ENCODE measurements at places on chromosomes 3 and 15.

GRCh38 chr15:68791431-68792283, 29.0 kb downstream of the ANP32A start:
- no peak for DNase-seq

DNA sequence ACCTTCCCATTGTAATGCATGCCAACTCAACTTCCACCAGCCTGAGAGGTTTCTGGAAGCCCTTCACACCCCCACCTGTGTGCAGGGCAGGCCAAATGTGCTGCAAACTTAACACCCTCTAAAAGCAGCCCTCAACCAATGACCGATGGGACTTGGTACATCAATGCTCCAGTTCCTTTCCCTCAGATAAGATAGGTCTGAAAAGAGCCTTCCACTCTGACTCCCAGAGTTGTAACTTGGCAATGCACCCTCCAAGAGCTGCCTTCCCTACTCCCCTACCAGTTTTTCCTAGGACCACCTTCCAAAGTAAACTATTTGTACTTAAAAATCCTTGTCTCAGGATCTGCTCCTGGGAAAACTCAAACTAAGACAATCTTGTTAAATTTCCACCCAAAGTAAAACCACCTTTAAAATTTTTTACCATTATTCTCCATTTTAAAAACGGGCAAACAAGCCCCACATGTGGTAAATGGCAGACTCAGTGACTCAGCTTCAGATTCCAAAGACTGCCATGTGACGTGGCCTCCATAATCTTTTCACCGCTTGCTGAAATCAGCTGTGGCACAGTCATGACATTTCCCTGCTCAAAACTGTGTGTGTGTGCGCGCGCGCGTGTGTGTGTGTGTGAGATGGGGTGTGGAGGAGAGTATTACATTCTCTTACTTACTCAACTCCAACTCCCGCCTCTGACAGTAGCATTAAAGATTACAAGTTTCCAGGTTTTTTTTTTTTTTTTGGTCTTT, 17.2 kb downstream of the RASGRP1 start:
- no peak for DNase-seq

DNA sequence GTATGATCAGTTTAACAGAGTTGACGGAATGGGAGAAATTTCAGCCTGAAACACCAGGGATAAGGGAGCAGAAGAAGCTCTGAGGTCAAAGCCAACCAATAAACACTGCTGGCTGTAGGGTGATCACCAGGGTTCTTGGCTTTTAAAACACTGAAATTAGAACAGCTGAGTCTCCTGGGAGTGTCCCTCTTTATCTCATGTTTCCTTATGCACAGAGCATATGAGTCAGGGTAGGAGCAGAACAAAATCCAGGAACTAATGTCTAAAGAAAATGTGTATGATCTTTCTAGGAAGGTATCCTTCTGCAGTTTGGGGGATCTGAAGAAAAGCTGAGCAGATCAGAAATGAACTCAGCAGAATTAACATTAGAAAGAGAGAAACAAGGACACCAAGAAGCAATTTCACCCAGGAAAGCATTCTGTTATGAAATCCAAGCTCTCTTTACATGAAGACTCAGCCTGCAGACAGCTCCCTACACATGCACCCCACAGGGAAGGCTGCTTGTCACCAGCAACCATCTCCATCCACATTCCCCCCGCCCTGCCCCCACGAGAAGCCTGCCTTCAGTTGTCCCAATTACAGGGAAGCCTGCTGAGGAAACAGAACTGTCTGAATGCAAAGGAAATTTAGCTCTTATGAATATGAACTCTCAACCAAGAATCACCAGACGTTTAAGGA, 469.7 kb downstream of the PDCD6IP start:
- DNase-seq: no peak

DNA sequence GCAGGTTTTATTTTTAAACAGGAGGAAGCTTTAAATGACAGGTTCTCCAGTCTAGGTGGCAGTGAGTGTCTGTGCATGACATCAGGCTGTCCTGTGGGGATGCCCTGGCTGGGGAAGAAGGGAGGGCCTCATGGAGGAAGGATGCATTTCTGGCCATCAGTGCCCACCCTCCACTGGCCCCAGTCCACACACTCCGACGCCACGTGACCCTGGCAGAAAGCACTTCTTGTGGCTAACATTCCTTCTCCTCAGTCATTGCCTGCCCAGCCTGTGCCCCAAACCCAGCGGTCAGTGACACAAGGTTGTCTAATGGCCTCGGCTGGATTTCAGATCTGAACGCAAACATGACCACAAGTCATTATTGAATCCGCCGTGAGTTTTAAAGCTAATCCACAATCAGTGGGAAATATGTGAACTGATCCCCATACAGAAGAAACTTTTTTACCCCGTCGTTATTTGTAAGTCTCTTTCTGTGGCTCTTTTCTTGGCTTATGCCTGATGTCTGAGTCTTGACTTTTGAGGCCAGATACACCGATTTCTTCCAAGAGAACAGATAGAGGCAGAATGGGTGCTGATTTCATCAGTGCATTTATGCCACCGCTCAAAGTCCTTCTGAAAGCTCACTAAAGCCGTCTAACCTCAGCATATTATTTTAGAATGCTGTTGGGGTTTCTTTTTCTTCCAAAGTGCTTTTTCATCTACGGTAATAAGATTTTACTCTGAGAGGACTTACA, 17.3 kb upstream of the LRRK1 start:
- DNase-seq: no peak

DNA sequence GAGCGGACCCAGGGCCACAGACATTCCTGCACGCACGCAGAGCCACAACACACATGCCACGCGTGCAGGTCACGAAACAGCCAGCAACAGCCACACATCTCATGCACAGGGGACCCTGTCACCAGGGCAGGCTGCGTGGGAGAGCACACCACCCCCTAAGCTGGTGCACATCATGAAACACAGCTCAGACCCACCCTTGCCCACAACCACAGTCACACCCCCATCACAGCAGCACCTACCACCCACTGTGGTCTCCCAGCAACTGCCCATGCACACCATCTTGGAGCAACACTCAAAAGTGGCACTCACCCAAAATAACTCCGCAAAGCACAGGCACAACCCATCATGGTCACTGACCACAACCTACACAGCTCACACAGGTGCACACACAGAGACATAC, 75.7 kb downstream of the OCA2 start:
- no peak for DNase-seq

GRCh38 chr3:66000506-66000905, 38.2 kb downstream of the MAGI1 start:
- DNase-seq: no peak

- DNase-seq: no peak
These were observed 30.8 kb downstream of the BOC start for GRCh38 chr3:113242096-113242581.

GRCh38 chr3:44184319-44184953, 57.2 kb upstream of the TOPAZ1 start:
- no peak for DNase-seq

- DNase-seq: no peak
These were observed 1639.5 kb downstream of the SI start for GRCh38 chr3:163438760-163439159.

DNA sequence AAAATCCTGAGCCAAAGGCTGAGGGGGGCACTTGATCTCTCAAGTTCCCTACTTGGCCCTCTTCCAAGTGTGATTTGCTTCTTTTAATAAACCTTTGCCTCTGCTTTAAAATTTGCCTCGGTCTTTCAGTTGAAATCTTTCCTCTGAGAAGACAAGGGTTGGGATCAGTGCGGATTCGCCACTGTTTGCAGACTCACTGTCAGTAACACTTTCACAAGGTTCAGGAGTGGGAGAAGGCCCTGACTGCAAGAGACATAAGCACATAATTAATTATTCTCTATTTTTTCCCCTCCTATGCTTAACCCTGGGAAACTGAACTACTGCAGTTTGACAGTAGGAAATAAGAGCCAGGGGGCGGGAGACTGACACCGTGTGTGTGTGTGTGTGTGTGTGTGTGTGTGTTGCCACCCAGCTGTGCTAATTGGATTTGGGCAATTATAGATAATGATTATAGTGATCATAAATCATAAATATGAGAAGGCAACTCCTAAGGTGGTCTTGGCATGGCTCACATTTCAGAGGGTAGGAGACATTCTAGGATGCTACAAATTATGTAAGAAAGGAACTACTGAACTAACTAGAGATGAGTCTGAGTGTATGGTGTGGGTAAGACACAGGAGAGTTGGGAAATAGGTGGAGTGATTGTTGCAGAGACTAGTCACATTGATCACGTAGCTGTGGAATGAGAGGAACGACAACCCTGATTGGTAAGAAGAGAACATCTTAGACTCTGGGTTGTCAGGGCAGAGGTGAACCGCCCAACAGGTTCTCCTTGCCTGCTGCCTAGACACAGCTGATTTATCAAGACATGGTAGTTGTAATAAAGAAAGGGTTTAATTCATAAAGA, 5.5 kb upstream of the ZNF662 start:
- no peak for DNase-seq

- no peak for DNase-seq
These were observed 136.9 kb downstream of the HCN4 start for GRCh38 chr15:73231661-73232419.

DNA sequence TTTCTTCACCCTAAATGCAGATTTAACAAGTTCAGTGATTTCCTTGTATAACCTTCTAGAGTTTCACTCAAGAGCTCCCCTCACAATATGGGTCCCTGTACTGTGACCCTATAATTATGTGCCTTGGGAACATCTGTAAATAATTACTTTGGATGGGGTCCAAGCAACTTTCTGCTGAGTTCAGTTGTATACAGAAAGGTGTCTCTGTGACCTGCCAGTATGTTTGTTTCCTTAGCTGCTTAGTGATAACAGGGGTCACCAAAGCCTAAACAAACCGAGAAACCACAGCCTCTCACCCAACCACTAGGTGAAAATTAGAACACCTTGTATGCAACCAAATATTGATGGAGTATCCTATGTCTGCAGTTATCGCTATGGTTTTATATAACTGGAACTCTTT, 29.8 kb upstream of the SLC25A36 start:
- no peak for DNase-seq

GRCh38 chr3:158748237-158748828, 16.1 kb upstream of the RARRES1 start:
- DNase-seq: no peak

Measured in Panc1 (cell line).